Fibroblast of skin of left biceps (primary cell): ENCODE measurements at places on chromosomes 11 and 22.

DNA sequence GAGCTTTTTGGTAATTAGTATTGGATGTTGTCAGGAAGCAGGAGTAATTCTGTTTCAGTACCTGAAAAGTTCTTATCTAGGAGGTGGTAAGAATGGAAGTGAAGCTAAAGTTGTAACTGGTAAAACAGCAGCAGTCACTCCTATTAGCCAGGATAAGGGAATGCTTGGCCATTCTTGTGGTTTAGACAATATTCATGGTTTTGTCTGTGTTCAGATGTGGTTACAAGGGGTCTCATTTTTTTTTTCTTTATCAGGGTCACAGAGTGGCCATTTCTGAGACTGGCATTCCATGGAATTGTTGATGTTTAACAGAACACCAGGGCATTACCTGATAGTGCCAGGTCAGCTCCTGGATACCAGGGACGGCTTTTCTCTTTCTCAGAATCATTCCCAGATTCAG is 23.8 kb downstream of the TAF1D start:
- no peak for DNase-seq

DNA sequence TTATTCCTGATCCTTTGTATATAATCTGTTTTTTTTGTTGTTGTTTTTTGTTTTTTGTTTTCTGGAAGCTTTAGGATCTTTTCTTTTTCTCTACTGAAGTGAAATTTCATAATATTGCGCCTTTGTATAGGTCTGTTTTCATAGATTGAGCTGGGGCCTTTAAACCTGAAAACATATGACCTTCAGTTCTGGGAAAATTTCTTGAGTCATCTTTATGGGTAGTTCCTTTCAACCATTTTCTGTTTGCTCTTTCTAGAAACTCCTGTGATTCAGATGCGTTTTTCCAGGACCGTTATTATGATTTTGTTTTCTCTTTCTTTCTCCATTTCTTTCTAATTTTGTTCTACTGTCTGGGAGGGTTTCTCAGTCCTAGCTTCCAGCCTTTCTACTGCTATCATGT is 43.7 kb downstream of the BSX start:
- no peak for DNase-seq

GRCh38 chr11:2507212-2507901 is 62.5 kb downstream of the KCNQ1 start:
- DNase-seq = no peak

DNA sequence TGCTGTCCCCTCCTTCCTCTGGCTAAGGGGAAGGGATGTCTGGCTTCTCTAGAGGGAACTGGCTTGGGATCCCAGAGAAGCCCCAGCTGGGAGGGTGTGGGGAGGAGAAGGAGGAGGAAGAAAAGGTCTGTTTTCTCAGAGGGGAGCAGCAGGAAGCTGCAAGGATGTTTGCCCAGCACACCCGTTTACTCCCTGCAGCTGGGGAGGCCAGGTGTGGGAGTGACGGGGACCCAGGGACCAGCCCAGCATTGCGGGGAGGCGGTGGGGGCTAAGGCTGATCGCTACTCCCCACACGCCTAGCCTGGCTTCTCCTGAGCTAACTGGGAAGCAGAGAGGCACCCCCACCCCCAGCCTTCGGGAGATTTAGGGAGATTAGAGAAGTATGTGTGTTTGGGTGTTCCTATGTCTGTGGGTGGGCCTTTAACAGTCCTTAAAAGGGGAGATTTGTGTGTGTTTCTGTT is 3.9 kb downstream of the CREB3L1 start:
- no peak for DNase-seq

- no peak for DNase-seq
Observed at GRCh38 chr11:69773626-69774353, 1.4 kb downstream of the FGF4 start.

GRCh38 chr22:23403720-23404688 is 176.1 kb downstream of the IGLL1 start:
- no peak for DNase-seq

GRCh38 chr22:37818409-37819104 is 4.6 kb upstream of the GALR3 start:
- no peak for DNase-seq

DNA sequence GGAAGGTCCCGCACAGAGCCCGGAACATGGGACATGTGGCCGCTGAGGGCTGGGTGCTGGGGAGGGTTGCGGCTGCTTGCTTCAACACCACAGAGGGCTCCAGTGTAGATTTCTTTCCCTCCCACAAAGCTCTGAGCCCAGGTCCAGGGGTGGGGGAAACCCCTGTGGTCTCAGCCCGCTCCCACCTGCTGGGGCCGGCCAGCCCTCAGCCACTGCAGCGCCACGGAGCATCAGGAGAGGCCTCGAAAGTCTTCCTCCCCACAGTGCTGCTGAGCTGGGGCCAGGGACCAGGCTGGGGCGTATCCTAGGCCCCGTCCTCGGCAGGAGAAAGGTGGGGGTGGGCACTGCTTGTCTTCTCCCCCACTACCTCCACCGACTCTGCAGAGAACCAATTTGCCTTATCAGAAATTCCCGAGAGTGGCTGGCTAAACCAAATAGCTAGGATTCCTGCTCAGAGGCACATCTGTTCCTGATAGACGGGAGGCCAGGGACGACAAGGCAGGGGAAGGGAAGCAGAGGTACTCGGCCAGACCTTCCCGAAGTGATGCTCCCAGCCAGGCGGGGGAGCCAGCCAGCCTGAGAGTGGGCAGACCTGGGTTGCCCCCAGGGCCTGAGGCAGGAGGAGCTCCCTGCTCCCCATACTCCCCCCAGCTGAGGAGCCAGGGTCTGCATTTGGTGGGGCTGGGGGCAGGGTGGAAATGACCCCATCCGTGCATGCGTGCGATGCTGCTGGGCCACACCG is 18.7 kb downstream of the IGF2 start:
- DNase-seq = peak; percentile 48

DNA sequence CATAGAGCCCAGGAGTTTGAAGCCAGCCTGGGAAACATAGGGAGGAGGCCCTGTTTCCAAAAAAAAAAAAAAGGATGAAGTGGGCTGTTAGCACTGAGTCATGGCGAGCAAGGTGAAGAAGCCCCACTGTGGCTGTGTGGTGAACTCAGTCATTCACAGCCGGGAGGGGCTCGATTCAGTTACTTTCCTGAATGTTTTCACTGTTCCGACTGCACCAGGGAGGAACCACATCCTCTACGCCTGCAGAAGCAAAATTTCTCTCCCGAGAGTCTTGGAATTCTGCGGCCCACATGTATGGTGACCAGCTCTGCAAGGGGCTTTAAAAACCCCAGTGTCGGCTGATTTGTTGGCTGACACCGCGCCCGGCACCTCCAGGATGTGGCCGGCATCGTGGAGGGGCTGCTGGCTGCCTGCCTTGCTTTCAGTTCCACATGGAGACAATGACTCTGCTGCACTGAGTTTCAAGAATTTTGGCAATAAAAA is 27.8 kb upstream of the GRAMD4 start:
- DNase-seq = peak; percentile 73

DNA sequence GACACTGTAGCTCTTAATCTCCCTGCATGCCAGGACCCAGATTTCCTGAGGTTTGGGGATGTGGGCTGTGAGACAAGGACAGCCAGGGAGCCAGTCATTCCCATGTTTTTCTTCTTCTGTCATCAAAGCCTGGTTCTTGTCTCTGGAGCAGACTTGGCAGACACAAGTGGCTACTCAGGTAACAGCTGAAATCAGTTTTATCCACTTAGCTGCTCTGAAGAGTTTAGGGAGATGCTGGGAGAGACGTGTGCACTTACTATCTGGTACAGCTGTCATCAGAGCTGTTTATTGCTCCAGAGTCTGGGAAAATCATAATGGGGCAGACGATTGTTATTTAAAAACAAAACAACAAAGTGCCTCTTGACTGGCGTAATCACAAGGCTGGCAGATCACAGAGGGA is 56.6 kb downstream of the CSNK2A3 start:
- DNase-seq = no peak

- no peak for DNase-seq
Observed at GRCh38 chr11:12989428-12990161, 19.5 kb upstream of the RASSF10 start.

GRCh38 chr11:58596621-58597020 is 17.8 kb downstream of the ZFP91 start:
- DNase-seq = no peak

GRCh38 chr11:103420593-103420992 is 311.4 kb downstream of the DYNC2H1 start:
- DNase-seq = no peak

- no peak for DNase-seq
Observed at GRCh38 chr11:24828938-24829605, 332.2 kb downstream of the LUZP2 start.

DNA sequence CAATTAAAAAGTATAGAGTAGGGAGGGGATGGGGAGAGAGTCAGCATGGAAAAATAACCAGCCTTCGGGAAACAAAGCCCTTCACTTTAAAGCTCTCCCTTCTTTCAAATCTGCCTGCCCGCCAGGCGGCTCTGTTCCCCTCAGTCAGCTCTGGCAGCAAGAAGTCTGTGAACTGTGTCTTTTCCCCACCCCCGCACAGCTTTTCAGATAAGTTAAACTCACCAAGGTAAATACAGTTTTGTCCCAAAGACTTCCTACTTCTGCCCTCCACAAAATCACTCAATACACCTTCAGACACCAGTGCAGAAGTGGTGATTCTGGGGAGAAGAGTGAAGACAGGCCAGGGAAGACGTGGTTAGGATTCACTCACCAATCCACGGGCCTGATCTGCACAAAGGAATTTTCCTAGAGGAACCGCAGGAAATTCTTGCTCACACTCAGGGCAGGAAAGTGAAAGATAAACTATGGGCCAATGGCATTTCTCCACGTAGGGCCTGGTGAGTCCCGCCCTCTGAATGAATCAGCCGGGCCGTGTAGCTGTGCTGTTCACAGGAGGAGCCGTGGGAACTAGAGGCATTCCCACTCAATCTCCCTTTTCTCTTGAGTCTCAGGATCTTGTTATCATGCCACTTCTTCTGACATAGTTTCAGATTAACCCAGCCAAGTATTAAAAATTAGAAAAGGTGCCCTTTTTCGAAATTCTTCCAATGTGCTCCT is at the start of gene TRIM5:
Gene TRIM5, minus strand, starts transcription at position 429 of the 717 bp plus-strand sequence. CDS start 4,897 bp downstream, outside the sequence.
- DNase-seq = peak; percentile 94

DNA sequence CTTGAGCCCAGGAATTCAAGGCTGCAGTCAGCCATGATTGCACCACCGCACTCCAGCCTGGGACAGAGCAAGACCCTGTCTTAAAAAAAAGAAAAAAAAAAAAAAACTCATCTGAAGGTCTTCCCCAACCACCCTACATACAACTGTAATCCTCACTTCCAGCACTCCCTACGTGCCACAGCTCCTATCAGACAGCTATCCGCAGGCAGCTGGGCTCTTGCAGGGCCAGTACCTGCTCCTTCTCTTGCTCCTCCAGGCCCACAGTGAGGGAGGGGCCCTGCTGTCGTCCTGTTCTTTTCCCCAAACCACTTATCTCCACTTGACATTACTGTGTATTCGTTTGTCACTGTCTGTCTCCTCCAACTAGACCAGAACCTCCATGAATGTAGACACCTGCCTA is 156.1 kb upstream of the NECTIN1 start:
- DNase-seq = no peak

DNA sequence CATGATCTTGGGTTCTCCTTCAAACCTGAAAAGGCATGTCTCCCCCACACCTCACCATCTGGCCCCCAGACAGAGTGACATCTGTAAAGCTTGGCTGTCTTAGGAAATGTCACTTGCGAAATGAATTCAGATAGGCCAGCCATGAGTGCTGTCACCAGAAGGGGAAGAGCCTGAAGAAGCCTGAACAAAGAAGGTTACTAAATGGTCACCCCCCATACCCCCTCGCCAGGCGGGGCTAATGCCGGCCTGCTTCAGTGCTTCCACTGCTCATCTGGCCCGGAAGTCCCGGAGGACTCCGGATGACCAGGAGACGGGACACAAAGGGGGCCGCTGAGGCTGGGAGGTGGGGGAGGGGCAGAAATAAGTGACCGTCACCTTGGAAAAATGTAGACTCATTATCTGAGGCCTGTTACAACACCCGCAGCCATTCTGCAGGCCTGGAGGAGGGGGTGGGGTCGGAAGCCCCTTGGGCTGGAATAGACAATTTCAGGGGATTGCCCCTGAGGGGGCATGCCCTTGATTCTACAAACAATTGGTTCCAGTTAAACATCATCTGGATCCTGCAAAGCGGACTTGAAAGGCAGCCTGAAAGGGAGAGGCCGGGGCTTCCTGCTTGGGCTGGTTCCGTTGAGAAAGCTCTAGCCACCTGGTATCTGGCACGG is 43.2 kb downstream of the NAT10 start:
- DNase-seq = no peak

GRCh38 chr11:47257177-47257516 is 649 bp upstream of the NR1H3 start:
- DNase-seq = no peak

DNA sequence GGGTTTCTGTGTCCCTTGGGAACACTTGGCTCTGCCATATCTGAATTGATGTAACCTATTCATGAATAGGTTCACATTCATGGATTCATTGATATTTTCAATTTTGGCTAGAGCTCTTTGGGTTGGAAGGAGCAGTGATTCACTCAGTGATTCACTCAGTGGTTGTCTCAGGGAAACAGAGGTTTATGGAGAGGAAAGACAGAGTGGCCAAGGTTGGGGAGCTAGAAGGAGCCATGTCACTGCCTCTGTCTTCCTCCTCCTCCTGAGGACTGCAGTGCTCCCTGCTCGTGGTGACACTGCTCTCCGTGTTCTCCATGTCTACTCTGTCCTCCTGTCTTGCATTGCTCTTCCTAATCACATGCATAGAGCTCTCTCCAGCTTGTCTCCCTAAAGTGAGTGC is 17.4 kb downstream of the CEP164 start:
- DNase-seq = no peak

GRCh38 chr11:129785383-129786111 is 30.1 kb upstream of the TMEM45B start:
- no peak for DNase-seq

DNA sequence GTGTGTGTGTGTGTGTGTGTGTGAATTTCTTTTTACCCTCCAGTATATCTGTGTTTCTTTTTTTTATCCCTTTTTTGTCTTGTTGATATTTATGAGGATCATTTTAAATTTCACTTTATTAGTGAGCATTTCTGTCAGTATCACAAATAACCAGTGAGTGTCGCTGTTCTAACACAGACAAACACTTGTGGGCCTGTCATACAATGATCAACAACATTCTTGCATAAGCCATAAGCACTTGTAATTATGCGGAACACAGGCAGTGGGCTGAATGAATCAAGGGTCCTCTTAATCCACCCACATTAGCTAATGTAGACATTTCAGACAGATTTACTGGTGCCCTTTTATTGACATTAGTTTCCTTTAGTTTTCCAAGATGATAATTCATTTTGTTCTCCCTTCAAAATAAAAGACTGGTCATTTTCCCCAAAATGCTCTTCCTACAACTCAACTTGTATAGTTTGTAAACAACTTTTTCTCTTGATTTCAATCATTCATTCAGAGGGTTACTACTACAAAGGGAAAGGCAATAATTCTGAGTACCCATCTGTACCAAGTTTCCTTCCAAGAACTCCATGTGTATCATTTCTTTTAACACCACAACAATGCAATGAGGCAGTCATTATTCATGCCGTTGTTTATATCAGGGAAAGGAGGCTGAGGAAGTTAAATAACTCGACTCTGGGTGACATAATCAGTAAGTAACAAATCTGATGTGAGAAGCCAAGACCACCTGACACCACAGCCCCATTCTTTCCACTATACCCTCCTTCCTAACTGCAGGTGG is 34.5 kb upstream of the ANO3 start:
- DNase-seq = peak; percentile 41
